ENCODE measurements at places on chromosomes 1 and 21.
A peak's percentile ranks its signal among the peaks of the same experiment; 100 is the strongest.

- no peak for DNase-seq
These were observed 11.1 kb downstream of the MTHFR start for GRCh38 chr1:11794446-11795237.

GRCh38 chr1:77218477-77219165, 609 bp downstream of the PIGK start:
- no peak for DNase-seq

- DNase-seq, result no peak
These were observed 20.3 kb upstream of the FNBP1L start for GRCh38 chr1:93427656-93428055.

- DNase-seq, result peak; percentile 74
These were observed 36.0 kb upstream of the ABCD3 start for GRCh38 chr1:94382201-94382600.

DNA sequence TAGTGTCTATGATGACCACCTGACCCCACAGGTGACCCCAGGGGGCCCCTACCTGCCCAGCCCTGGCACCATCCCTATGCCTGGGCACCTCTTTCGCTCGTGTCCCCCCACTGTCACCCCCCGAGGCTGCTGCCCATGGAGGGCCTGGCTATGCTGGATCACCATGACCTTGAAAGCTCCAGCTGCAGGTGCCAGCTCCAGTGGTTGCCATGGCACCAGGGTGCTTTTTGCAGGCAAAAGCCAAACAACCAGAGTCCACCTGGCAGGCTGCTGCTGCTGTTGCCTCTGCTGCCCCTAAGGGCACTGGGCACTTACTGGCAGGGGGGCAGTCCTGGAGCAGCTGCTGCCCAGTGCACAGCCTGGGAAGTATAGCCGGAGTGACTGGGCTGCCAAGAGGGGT, 21.7 kb downstream of the ETNK2 start:
- no peak for DNase-seq

DNA sequence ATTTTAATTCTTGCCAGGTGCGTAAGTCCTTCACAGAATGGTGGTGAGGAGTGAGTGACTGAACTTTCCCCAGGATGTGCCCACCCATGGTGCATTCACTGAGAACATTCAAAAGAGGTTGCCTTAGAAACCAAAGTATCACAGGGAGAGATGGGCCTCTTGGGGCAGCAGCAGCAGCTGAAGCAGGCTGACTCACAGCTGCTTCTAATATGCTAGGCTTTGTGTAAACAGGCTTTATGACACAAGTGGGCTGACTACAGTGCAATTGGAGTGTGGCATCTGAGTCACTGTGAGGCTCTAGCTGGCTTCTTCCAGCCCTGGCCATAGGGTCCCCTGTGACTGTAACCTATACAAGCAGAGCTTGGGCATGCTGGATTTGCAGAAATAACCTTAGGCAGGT, 12.6 kb downstream of the PIGP start:
- DNase-seq, result peak; percentile 74

GRCh38 chr1:198833706-198834503, 195.1 kb downstream of the PTPRC start:
- DNase-seq, result no peak

GRCh38 chr21:43654806-43655489, 4.3 kb downstream of the HSF2BP start:
- DNase-seq, result no peak

DNA sequence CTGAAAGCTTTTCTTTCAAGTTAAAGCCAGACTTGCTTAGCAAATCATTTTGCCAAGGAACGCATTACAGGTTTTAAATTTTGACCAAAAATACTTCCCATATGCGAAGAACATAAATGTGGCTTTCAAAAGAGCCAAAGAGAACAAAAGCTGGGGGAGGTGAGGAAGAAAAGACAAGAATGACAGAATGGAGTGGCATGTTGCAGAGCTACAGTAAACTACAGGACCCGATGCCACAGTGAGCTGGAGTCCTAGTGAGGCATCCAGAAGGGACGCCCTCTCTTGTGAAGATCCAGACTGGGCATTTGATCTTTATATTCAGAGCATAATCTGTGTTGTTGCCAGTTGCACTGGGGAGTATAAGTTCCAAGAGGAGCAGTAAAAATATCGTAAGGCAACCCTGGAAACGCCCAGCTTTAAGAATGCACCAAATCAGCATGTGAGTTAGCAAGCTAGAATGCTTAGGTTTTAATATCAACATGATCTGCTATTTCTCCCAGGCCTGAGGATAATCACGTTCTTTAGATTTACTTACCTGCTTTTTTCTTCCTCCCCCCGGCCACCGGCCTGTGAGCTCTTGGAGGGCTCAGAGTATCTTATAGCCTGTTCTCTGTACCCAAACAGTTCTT, 48.4 kb upstream of the HOOK1 start:
- no peak for DNase-seq

All from colonic mucosa (tissue), 4 donors.